ENCODE measurements at places on chromosomes 2 and 18.

- DNase-seq: peak; percentile 81
These were observed 183.0 kb downstream of the TCF4 start for GRCh38 chr18:55404832-55405465.

DNA sequence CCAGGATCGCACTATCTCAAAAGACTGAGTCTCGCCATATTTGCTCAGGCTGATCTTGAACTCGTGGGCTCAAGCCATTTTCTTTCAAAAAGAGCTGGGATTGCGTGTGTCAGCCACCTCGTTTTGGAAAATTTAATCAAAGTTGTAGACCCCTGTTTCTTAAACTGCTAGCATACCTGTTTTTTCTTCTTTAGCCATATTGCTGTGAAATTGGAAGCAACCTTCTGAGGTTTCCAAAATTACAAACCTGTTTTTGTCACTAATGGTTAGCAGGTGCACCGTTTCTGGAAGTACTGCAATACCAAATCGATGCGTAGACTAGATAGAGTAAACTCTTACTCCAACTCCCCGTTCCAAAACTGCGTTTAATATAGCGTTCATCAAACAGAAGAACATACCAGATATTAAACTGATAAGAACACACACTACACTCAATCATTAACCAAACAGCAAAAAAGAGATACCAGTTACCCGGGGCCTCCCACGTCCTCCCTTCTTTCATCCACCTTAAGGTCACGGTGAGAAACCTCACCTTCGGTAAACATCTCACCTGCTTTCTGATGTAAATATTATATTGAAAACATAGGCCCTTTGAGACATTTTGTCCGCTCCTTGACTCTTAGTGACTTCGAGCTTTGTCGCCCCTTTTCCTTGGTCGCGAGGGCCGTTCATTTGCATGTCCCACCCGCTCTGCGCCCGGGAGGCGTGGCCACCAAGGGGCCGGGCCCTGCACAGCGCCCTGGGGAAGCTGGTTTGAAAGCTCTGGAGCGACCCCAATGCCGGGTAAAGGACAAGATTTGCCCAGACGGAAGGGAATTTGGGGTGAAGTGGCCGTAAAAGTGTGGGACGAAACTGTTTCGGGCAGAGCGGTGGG is at the start of gene RNU2-63P:
RNU2-63P (minus strand) TSS at position 462 of the 874 bp plus-strand sequence.
- peak; percentile 91 for DNase-seq

- DNase-seq: peak; percentile 28
These were observed 1.1 kb downstream of the NPC1 start for GRCh38 chr18:23585007-23585871.

DNA sequence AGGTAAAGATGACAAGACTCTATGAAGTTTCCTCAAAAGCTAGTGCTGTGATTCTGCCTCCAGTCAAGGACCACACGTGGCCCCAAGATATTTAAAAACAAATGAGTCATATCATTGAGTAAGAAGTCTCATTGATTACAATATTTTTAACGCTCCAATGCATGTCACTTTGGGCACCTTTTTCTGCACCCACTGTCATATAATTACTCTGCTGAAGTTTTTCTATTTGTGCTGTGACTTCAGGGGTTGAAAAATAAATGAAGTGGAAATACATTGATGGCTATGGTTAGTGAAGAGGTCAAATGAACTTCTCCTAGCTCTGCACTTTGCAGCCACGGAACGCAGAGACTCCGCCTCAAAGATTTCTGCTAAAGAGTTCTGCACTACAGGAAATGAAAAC is 344.3 kb upstream of the KYNU start:
- no peak for DNase-seq

- peak; percentile 46 for DNase-seq
These were observed 96.0 kb upstream of the OTOS start for GRCh38 chr2:240236217-240237111.

- DNase-seq: peak; percentile 31
These were observed 9.5 kb downstream of the ZEB2 start for GRCh38 chr2:144510294-144510991.

DNA sequence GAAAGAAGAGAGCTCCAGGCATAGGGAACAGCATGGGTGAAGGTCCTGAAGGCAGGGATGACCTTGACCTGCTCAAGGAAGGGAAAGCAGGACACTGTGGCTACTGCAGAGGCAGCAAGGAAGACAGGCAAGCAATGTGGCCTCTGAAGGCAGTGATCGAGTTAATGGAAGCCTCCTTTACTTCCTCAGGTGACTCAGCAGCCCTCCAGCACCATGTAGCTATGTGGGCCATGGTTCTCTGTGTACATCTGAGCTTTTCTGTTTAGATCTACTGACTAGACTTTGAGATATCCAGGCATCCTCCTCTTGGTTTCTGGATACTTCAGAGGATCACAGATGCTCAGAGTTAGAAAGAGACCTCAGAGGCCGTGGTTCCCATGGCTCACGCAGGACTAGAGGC is 107.3 kb upstream of the PID1 start:
- no peak for DNase-seq

- no peak for DNase-seq
These were observed 195.5 kb upstream of the CYRIA start for GRCh38 chr2:16861111-16861510.

- DNase-seq: no peak
These were observed 112.2 kb downstream of the VAPA start for GRCh38 chr18:10025711-10026670.

DNA sequence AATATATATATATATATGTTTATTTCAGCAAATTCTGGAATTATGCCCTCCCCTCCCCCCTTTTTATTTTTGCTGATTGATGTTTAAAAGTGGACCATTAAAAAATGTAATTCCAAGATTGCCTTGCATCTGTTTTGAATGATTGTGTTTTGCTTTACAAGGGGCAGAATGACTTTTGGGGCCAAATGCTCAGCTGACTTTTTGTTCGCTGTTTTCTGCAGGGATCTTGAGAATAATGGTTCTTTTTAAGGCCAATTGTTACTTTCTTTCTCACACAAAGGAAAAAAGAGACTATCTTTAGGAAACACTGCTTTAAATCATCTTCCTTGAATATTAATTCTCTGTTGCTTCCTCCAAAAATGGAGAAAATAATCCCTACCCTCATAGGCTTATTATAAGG is 95.9 kb downstream of the FMNL2 start:
- DNase-seq: no peak

DNA sequence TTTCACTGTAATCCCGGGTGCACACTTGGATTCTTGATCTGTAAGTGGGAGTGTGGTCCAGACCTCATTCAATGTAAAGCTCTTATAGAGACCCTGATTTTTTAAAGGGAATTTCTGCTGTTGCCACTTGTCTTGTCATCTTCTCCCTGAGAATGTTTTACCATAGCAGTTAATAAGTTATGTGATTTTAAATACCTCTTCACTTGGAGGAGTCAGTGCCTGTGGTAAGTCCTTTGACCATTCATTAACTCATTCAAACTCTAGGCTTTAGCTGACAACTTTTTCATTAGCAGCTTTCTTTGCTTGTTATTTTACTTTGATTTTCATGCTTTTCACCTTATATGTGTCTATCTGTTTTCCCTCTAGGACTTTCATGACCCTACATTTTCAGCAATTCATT is 51.3 kb downstream of the FMNL2 start:
- no peak for DNase-seq

GRCh38 chr2:123514613-123515207 is 510.4 kb upstream of the CNTNAP5 start:
- peak; percentile 49 for DNase-seq

- DNase-seq: no peak
These were observed 48.8 kb downstream of the TFCP2L1 start for GRCh38 chr2:121236101-121236640.

All from NCI-H2171 treated with DMSO at 0.1 percent for 48 hours (cell line).